ENCODE measurements at places on chromosomes 3 and 15.

DNA sequence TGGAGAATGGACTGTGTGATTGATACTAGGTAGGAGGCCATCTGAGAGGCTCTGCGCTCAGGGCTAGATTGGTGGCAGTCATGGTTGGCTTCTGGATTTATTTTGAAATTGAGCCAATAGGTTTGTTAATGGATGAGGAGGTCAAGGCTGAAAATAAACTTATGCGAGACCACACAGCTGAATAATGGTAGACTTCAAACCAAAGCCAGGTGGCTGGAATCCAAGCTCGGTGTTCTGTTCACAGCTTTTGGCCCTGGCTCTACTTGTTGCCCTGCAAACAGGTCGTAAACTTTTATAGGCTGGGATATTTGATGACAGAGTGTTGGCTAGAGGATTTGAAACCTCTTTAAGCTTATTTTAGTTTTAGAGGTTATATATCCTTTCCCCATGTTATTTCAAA, 160.4 kb downstream of the CHL1 start:
- no peak for DNase-seq

- DNase-seq = no peak
Measured at GRCh38 chr15:55917881-55918296, 75.5 kb downstream of the NEDD4 start.

DNA sequence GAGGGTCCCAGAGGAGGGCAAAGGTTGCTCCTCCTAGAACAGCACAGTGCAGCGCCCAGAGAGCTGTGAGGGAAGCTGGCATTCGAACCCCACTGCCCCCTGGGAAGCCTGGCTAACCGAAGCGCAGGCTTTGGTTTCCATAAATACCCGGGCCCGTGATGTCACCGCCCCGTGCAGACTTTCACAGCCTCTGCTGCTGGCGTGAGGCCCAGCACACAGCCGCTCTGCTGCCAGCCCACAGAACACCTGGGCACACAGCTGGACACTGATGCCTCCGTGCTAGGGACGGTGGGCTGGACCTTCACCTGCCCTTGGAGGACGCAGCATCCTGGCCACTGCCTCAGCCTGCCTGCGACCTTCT, 1.0 kb downstream of the IQSEC1 start:
- DNase-seq = no peak

GRCh38 chr15:38325648-38325990, 73.0 kb downstream of the SPRED1 start:
- DNase-seq = no peak

DNA sequence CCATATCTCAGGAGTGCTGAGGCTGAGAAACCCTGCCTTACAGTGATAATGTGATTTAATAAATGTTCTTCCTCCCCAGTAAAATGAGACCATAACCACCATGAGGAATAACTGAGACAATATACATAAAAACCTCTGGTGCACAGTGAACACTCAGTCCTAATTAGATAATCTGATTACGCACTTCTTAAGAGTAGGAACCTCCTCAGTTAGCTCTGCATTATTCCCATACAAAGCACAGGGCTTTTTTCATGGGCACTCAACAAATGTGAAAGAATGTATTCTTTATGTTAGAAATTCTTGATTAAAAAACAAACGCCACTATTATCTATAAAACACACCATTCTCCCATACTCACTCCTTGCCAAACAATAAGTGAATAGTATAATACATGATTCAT, 97.0 kb downstream of the TNIK start:
- no peak for DNase-seq

- no peak for DNase-seq
Measured at GRCh38 chr3:186821429-186822387, 15.4 kb upstream of the RFC4 start.

DNA sequence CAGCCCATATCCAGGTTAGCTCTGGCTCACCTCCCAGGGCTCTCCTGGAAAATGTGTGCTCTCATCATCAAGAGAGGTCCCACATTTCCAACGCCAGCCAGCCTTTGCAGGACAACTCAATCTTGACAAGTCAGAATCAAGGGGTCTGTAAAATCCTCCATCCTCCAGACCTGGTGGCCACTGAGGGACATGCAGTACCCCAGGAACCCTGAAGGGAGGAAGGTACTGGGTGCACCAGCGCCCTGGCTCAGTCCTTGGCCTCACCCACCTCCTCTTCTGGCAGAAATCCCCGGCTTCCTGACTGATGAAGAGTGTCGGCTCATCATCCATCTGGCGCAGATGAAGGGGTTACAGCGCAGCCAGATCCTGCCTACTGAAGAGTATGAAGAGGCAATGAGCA, 6.0 kb upstream of the WDR6 start:
- no peak for DNase-seq

DNA sequence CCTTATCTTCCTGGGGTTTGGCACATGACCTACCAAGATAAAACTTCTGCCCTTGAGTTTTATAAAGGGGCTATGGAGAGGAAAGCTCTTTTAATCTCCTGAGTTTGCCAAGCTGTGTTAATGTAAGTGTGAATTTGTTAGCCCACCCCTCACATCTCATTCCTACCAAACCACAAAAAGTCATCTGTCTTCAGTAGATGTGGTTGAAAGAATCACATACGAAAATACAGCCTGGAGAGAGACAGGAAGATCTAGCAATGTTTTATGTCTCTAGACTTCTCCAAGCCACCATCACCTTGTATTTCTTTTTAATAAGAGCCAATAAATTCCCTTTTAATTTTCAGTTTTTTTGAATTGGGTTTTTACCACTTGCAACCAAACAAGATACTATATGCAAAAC, 68.9 kb upstream of the ZNF280D start:
- no peak for DNase-seq

DNA sequence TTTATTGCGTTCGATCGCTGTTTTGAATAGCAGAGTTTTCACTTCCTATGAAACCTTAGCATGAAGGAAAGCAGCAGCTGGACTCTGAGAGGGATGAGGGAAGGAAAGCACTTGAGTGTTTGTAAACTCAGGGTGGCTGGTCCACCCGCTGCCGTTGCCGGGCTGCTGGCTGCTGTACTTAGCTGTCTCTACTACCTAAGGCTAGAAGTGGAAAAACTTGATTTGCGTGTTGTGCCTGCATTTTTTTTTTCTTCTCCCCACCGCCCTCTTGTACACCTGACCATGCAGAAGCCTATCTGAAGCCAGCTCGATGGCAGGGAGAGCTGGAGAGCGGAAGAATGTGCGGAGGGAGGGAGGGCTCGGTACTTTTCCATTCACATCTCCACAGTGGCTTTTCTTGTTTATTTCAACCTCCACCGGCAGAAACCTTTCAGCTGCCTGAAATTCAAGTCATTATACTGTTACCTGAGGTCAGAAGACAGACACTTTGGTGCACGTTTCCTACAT, 4.8 kb upstream of the BCL6 start:
- DNase-seq = no peak

GRCh38 chr15:68285259-68285980, 7.9 kb downstream of the FEM1B start:
- DNase-seq = no peak

GRCh38 chr3:49616491-49616941, 57.6 kb upstream of the APEH start:
- no peak for DNase-seq
